ENCODE measurements at places on chromosomes 13 and 19.

GRCh38 chr19:15871570-15871969, 26.3 kb downstream of the CYP4F2 start:
- no peak for DNase-seq

GRCh38 chr13:18991060-18991459, 190.6 kb downstream of the TUBA3C start:
- DNase-seq = no peak

DNA sequence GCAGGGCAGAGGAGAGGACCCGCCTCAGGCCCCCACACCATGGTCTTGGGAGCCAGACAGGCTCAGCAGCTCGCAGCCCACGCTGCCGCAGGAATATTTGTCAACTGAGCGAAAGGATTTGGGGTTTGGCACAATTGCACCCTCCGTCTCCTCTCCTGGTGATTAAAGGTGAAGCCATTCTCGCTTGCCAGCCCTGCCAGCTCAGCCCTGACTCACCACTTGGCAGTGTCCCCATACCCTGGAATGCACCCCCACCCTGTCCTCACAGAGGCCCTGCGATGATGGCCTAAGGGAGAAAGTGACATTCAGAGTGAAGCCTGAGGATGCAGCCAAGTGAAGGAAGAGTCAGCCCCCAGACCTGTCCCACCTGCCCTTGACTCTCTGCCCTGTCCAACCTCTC, 18.8 kb downstream of the CYTH2 start:
- DNase-seq = no peak

- DNase-seq = no peak
Measured at GRCh38 chr13:51541037-51541436, 43.2 kb upstream of the WDFY2 start.

GRCh38 chr19:2807379-2808128, 12.1 kb upstream of the ZNF554 start:
- no peak for DNase-seq

DNA sequence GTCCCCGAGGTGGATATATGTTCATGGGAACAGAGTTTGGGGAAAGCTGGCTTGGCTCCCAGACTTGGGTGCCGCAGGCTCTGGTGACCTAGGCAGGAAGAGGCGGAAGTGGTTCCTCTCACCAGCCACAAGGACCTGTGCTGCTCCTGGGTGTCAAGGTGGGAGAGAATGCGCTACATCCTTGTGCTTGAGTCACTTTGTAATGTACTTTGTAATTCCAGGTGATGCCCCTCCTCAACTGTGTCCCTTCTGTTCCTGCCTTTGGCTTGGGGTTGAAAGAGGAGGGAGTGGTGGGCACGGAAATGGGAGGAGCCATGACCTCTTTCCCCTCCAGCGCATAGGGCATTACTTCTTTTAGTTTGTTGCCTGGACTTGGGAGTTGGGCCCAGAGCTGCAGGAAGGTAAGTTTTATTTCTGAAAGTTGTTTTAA, 10.9 kb downstream of the GARRE1 start:
- DNase-seq = no peak

- DNase-seq = no peak
Measured at GRCh38 chr13:40993987-40994386, 25.1 kb downstream of the ELF1 start.

DNA sequence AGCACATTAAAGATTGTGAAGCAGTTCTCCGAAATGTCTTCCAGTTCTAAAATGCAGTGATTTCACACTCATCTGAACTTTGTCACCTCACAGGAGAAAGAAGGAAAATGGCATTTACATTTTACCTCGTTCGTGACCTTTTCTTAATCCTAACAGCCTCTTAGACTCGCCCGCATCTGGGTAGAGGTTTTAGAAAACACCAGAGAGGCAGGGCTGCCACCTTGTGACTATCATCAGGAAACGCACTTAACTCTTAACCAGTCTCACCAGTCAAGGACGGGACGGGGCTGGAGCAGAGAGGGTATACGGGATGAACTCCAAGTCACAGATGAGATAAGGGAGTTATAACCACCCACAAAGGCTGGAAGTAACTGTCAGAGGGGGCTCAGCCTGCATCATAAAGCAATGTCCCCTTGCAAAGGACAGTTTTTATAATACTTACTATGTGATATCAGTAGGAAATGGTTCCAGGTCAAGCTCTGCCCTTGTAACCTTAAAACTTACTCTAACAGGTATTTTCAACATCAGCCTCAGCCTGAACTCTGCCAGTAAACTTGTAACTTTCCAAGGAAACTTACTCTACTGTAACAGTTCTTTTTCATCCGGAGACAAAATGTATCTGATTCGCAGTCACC, 8.6 kb upstream of the CEACAM6 start:
- DNase-seq = peak; percentile 72

- DNase-seq = no peak
Measured at GRCh38 chr13:23637829-23638228, 67.6 kb downstream of the TNFRSF19 start.

GRCh38 chr13:105278943-105279381, 1256.5 kb downstream of the EFNB2 start:
- no peak for DNase-seq

GRCh38 chr19:55042688-55043087, 4.6 kb upstream of the GP6 start:
- DNase-seq = no peak

GRCh38 chr19:42287827-42288107, 14.2 kb upstream of the PRR19 start:
- no peak for DNase-seq

GRCh38 chr13:79282508-79282907, 123.5 kb downstream of the RBM26 start:
- DNase-seq = no peak

DNA sequence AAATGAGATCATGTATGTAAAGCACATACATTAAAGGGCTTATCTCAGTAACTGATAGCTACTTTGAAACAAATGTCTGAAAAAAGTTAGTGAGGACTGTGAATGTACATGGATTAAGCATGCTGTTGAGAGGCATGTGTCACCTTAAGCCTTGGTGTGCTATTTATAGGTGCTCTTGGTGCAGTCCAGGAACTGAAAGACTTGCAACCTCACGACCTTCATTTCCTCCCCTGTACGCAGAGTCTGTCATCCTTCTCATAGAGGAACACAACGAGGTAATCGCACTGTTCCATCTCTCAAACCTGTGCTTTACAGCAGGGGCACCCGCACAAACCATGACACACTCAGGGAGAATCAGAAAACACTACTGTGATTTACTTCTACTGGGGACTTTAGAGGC, 65.6 kb downstream of the UFM1 start:
- DNase-seq = no peak

DNA sequence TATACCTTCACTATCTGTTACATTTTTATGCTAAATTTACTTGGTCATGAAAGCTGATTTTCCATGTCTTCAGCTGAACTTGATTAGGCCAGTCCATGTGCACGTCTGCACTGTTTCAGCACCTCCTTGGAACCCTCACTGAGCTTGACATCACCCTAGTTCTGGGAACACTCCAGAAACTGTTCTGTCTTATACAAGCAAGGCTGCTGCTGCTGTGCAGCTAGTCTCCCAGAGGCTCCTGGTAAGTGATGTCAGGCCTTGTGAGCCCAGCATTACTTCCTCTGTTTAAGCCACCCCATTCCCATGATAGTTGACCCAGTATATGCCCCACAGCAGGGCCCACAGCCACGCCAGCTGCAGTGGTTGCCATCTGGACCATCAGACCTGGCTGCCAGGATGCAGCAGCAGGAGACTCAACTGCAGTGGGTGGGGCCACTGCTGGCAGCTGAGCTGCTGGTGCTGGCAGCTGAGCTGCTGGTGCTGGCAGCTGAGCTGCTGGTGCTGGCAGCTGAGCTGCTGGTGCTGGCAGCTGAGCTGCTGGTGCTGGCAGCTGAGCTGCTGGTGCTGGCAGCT, 90.5 kb upstream of the AKAP11 start:
- DNase-seq = no peak

DNA sequence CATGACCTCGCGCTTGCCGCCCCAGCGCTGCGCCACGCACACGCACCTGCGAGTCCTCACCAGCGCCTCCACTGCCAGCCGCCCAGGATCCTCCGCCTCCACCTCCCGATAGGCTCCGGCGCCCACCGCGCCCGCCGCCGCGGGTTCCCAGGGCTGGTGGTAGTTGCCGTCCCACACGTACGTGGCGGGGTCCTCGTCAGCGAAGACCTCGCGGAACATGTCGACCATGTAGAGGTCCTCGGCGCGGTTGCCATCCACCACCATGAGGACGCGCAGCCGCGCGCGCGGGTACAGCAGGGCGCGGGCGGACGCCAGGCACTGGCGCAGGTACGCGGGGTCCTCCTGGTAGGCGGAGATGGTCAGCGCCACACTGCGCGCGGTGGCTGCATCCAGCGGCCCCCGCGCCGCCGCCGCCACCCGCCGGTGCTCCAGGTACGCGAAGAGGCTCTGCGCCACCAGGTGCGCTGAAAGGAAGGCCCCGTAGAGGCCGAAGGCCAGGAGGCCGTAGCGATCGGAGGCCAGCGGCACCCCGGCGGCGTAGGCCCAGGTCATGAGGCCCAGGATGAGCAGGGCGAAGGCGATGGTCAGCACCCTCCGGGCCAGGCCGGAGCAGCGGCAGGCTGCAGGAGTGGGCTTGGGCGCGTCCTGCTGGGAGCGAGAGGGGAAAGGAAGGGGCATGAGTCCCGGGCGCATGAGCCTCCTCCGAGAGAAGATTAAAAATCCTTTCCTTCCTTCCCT, 4.4 kb downstream of the HAS1 start:
- DNase-seq = no peak

- no peak for DNase-seq
Measured at GRCh38 chr19:18683958-18684641, 620 bp downstream of the CRTC1 start.

GRCh38 chr13:113535381-113535781, 44.9 kb upstream of the DCUN1D2 start:
- DNase-seq = peak; percentile 44

DNA sequence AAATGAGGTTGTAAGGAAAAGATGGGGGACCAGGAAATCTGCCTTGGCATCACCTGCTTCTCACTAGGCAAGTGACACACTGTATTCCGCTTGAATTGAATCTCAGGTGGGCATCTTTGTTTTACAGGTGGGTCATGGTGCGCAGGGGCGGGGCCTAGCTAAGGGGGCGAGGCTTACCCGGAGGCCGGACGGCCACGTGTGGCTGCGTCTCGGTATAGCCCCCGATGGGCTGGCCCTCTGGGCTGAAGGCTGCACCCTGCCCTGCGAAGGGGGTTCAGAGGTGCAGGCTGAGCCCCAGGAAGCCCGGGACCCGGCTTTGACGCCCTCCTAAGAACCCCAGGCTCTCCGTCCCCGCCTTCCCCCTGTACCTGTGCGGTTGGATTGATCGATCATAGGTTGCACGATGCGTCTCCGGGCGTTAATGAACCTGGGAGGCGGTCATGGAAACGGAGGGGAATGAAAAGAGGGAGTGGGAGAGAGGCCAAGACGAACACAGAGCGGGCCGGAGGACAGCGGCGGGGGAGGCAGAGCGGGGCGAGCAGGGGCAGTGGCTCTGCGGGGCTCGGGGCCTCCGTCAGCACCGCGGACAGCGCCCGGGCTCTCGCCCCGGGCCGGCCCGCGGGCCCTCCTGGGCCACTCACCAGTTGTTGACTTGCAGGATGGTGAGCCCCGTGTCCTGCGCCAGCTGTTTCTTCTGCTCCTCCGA, 12.5 kb downstream of the MEIS3 start:
- no peak for DNase-seq

DNA sequence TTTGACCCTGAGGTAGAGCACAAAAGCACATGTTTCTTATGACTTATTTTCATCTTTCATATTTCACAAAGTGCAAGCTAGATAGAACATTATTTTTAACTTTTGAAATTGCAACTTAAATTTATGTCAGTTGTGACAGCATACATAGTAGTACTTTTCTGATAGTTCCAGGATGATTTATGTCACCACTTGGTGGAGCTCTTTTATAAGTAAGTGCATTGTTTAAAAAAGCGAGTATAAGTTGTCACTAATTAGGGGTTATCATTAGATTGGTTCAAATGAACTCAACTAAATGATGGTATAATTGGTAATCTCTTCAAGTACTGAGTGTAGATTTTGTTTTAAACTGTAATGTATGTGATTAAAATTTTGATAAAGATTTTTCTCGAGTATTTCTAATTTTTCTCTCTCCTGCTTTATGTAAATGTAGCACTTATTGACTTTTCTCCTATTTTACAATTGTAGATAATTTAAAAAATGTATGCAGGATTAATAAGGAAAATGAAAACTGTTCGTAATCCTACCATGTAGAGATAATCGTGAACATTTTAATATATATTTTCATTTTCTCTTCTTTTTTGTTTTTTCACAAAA, 31.1 kb downstream of the RB1 start:
- DNase-seq = peak; percentile 21

DNA sequence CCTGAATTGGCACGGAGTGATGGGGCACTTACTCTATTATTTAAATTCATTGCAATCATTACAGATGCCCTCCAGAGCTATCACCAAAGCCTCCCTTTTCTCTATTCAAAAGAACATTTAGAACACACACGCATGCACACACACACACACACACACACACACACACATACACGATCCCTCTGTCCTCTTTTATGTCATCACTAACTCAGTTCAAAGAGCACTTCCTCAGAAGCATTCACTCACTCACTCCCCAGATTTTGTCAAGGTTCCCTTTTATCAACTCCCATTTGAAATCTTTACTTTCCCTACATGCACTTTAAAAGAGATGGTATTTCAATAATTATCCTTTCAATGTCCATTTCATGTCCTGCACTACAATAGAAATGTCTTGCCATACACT, 22.4 kb upstream of the IGFL4 start:
- no peak for DNase-seq

DNA sequence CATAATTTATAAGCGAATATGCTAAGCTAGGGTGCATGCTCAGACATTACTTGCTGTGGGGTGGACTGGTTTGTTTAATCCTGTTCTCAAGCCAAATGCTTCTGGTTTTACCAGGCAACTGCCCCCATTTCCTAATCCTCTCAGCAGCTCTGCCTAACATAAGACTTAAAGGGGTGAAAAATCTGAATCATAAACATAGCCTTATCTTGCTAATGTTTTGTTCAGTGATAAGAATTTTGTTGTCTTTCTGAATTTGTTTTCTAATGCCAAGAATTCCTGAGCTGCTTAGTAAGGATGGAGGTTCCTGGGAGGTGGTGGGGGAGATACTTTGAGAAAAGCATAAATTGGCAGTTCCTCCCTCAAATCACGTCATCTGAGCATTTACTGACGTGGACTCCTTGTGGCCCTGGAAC, 42.7 kb downstream of the ING1 start:
- DNase-seq = no peak

DNA sequence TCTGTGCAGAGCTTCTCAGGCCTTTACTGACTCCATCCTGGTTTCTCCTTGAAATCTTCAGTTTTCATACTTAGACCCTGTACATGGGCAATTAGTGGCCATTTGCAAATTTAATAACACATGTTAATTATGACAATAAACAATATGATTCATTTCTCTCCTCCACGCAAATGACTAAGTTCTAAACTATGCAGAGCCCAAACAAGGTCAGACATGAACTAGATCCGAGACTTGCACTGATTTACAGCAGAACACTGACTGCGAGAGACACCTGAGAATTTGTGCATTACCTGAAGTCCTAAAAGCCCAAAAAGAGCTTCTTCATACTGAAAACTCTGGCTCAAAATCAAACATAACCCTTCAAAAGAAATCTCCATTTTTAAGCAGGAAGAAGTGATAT, 521.8 kb downstream of the MYO16 start:
- DNase-seq = no peak

Measured in NCI-H2081 (cell line).